ENCODE measurements at places on chromosomes 2 and 18.

GRCh38 chr18:63783394-63783793 lies 8.2 kb downstream of the SERPINB7 start:
- no peak for DNase-seq

GRCh38 chr2:159150280-159150746 lies 136.2 kb downstream of the WDSUB1 start:
- no peak for DNase-seq

DNA sequence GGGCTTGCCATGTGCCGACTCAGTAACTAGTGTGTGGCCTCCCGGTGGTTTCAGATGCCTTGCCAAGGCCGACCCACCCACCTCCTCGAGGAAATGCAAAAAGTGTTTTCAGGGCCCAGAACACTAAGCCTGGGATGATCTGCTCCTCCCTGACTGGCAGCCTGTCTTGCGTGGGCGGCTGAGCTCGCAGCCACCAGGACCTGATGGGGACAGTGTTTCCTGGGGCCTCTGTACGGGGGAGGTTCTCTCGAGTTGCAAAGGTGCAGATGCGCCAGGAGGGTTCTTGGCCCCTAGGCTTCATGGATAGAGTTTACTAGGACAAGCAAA lies 85.2 kb downstream of the GLI2 start:
- DNase-seq: no peak

- no peak for DNase-seq
These were observed 10.5 kb downstream of the FAM110C start for GRCh38 chr2:35852-36251.

DNA sequence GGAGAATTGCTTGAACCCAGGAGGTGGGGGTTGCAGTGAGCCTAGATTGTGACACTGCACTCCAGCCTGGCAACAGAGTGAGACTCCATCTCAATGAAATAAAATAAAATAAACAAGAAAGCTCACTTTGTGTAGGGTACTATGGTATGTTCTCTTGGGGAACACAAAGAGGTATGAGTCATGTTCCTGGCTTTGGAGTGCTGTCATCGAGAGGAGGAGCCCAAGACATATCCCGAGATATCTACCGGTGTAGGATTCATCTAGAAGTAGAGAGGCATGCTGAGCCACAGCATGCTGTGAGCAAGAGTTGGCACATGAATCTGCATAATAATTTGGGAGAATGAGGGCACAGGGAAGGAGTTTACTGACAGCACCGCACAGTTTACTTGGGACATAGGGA lies 244.9 kb upstream of the EPHA4 start:
- DNase-seq: no peak

- no peak for DNase-seq
These were observed 8.3 kb upstream of the ASB1 start for GRCh38 chr2:238418196-238418998.

DNA sequence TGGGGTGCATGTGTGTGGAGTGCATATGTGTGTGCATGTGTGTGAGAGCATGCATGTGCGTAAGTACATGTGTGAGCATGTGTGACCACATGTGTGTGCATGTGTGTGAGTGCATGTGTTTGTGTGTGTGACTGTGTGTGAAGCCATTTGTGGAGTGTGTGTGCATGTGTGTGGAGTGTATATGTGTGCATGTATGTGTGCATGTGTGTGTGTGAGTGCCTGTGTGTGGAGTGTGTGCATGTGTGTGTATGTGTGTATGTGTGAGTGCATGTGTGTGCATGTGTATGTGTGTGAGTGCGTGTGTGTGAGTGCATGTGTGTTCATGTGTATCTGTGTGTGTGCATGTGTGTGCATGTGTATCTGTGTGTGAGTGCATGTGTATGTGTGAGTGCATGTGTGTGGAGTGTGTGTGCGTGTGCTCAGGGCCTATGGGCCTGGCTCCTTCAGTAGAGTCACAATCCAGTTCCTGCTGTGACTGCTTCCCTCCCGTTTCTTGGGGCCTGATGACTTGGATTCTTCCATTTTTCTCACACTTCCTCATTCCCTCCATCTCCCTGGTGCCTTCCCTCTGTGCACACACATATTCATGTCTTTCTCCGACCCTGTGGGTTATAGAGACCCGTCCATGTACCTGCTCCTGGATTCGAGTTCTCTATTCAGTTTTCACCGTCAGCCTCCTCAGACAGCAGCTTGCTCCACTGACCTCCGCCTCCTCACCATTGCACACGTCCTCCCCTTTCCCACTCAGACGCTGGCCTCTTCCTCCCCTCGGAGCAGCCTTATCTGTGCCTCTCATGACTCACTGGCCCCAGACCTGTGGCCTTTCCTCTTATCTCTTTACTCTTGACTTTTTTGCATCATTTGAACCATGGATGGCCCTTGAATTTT lies 25.2 kb downstream of the TOGARAM2 start:
- DNase-seq: no peak

DNA sequence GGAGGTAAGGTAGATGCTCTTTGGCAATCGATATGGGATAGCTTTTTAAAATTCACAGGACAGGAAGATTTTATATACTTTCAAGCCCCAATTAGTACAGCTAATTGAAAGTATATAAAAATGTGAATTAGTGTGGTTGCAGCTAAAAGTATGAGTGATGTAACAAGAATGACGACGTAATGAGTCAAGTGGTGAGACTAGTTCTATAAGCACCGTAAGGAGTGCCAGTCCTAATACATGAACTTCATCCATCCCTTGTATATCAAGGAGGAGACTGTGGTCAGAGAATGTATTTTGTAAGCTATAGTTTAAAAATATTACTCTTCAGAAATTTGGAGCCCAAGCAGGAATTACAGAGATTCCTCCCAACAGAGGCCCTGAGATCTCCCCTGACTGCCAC lies 25.8 kb downstream of the DNAJC27 start:
- no peak for DNase-seq

- no peak for DNase-seq
These were observed 129.1 kb downstream of the DDX1 start for GRCh38 chr2:15720561-15721307.

DNA sequence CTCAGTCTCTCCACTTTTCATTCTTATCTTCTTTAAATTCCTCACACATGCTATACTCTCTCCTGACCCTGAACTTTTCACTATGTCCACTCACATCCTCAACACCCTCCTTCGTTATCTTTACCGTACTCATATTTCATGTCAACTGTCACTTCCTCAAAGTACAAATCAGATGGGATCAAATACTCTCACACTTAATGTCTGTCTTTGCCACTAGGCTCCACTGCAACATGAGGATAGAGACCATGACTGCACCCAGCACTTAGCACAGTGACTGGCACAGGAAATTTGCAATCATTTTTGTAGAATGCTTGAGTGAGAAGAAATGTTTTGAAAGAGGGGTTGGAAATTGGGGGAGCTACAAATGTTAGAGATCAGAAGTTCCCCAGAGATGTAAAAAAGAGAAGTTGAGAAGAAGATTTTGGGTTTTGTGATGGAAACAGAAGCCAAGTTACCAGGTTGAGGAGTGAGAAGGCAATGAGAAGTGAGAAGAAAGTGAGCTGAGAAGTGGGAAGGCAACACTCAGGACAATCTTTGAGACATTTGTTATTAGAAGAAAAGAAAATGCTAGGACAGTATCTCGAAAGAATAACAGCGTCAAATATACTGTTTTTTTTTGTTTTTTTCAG lies 87.0 kb downstream of the CCDC141 start:
- DNase-seq: no peak

- no peak for DNase-seq
These were observed 46.2 kb upstream of the PXDN start for GRCh38 chr2:1790473-1790872.

- DNase-seq: no peak
These were observed 308.4 kb downstream of the NAPG start for GRCh38 chr18:10834128-10834815.

DNA sequence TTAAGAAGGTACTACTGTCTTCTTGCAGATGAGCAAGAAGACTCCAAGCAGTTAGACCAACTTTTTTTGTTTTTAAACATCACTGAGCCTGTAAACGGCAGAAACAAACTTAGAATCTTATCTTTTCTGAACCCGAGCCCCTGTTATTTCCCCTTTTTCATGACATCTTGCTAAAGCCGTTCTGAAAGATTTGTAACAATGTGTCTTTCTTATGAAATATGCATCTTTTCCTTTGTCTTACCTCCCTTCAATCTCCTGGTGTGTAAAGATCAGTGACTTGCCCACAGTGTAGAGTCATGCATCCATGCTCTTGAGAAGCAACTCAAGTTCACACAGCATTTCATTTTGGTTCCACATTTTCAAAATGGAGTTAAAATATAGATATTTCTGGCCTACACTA lies 288.8 kb upstream of the CELF4 start:
- DNase-seq: no peak

GRCh38 chr2:23425885-23426262 lies 40.9 kb downstream of the KLHL29 start:
- no peak for DNase-seq

DNA sequence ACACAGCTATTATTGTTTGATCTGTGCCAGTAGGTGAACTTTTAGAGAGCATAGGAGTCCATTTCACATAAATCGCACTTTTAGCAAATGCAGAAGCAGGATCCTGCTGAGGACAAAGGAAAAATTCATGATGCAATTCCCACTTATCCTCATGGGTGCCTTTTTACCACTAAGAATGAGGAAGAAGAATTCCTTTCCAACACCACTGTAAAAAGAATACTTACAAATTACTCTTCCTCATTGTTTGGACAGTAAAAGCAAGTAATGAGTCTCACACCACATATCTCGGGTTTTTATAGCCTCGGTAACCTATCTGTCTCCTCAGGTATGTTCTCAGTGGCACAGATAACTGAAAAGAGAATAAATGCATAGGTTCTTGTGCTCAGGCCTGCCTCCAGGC lies 238.5 kb downstream of the MTX2 start:
- DNase-seq: no peak

DNA sequence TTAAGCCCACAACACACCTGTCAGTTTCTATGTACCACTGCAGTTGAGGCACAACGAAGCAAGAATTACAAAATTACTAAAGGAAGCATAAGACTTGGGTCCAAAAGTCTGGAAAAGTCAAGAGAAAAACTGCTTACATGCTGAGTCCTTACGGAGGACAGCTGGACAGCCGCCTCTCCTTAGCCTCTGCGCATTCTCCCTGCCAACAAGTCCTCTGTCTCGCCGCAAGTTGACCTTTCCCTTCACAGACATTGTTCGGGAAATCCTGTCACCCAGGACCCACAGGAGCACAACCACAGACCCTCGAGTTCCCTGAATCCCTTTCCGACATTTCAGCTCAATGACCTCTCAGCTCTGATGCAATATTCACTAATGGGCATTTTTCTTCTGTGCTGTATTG lies 525.4 kb upstream of the SALL3 start:
- no peak for DNase-seq

GRCh38 chr2:128726911-128727310 lies 408.2 kb upstream of the HS6ST1 start:
- DNase-seq: no peak

DNA sequence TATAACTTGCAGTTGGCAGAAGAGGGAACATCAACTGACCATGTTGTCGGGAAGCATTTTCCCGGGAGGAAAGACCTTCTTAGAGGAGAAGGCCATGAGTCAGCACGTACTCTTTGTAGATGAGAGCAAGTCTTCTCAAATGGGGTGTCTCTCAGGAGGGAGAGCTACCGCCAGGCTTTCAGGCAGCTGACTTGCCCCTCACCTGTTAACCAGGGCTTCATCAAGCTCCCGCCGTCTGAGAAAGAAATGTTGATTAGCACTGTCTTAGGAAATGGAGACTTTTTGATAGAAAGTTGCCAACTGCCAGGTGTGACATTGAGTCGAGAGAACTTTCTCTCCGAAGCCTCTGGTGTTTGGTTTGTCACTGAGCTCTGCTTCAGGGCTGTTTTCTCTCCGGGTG lies 196.1 kb downstream of the ZNF407 start:
- no peak for DNase-seq

DNA sequence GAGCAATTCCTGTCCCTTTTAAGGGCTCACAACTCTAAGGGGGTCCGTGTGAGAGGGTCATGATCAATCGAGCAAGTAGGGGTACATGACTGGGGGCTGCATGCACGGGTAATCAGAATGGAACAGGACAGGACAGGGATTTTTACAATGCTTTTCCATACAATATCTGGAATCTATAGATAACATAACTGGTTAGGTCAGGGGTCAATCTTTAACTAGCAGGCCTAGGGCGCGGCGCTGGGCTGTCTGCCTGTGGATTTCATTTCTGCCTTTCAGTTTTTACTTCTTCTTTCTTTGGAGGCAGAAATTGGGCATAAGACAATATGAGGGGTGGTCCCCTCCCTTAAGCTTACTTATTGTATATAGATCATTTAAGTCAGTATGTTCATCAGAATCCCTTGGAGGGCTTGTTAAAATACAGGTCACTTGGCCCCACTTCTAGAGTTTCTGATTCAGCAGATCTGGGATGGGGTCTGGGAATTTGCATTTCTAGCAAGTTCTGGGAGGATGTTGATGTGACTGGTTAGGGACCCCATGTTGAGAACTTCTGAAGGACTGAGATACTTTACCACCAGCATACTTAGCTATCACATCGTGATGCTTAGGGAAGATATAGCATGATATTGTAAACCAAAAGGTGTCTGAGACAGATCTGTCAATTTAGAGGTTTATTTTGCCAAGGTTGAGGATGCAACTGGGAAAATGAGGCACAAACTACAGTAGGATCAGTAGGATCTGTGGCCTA lies 2.8 kb upstream of the INPP4A start:
- DNase-seq: no peak

- DNase-seq: no peak
These were observed 45.5 kb downstream of the LYPD6 start for GRCh38 chr2:149375801-149376361.

- no peak for DNase-seq
These were observed 151.5 kb upstream of the MAP3K20 start for GRCh38 chr2:172924097-172924660.

GRCh38 chr18:25256439-25256838 lies 95.5 kb downstream of the ZNF521 start:
- DNase-seq: no peak

GRCh38 chr2:110866045-110866444 lies 133.7 kb downstream of the ACOXL start:
- no peak for DNase-seq

DNA sequence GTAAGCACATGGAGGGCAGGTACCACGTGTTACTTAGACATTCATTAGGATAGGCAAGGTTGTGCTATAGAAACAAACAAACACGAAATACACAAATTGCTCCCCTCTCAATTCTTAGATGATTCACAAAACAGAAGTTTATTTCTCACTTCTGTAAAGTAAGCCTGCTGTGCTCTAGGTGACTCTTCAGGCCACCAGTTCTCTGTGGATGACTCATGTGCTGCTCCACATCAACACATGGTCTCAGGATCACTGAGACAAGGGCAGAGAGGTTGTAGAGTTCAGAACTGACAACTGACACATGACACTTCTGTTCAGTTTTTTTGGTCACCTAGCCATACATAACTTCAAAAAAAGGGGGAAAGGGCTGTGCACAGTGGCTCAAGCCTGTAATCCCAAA lies 70.6 kb downstream of the DAW1 start:
- DNase-seq: no peak

- DNase-seq: no peak
These were observed 94.4 kb upstream of the ASAP2 start for GRCh38 chr2:9112079-9112721.

GRCh38 chr2:222734703-222735014 lies 63.2 kb downstream of the MOGAT1 start:
- no peak for DNase-seq

GRCh38 chr2:56121995-56122394 lies 61.8 kb upstream of the CCDC85A start:
- no peak for DNase-seq
